ENCODE measurements at places on chromosomes 7 and 10.

- DNase-seq = no peak
These were observed 907.8 kb downstream of the GATA3 start for GRCh38 chr10:8962249-8962648.

DNA sequence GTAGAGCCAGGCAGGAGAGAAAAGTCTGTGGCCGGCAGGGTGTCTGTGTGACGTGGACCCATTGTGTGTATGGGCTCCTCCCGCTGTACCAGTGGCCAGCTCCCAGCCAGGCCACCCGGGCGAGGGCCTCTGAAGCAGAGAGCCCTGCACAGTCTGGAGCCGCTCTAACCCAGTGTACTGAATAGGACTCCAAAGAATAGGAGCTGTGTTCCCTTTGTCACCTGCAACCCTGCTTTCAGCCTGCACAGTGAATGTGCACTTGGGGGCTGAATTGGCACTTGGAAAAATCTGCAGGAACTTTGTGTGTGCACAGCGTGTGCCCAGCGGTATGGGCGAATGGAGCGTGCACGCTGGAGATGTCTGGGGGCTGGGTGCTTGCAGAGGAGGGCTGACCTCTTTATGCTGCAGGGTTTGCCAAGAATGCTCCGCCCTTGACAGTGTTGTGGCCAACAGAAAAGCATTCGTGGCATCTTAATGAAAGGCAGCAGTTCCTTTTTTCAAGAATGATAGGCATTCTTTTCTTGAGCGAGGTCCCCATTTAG, 216.2 kb downstream of the AUTS2 start:
- DNase-seq = no peak

DNA sequence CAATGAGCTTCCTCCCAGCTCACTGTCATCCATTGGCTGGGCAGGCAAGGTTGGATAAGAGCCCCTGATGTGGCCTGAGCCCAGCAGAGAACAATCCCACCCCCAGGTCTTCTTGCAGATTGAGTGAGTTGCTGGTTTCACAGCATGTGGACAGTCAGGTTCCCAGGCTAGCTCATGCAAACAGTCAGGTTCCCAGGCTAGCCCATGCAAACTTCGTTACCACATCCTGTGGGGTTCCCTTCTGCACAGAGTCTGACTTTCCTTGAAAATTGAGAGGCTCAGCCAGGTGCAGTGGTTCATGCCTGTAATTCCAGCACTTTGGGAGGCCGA, 67.1 kb downstream of the TMEM130 start:
- DNase-seq = no peak

DNA sequence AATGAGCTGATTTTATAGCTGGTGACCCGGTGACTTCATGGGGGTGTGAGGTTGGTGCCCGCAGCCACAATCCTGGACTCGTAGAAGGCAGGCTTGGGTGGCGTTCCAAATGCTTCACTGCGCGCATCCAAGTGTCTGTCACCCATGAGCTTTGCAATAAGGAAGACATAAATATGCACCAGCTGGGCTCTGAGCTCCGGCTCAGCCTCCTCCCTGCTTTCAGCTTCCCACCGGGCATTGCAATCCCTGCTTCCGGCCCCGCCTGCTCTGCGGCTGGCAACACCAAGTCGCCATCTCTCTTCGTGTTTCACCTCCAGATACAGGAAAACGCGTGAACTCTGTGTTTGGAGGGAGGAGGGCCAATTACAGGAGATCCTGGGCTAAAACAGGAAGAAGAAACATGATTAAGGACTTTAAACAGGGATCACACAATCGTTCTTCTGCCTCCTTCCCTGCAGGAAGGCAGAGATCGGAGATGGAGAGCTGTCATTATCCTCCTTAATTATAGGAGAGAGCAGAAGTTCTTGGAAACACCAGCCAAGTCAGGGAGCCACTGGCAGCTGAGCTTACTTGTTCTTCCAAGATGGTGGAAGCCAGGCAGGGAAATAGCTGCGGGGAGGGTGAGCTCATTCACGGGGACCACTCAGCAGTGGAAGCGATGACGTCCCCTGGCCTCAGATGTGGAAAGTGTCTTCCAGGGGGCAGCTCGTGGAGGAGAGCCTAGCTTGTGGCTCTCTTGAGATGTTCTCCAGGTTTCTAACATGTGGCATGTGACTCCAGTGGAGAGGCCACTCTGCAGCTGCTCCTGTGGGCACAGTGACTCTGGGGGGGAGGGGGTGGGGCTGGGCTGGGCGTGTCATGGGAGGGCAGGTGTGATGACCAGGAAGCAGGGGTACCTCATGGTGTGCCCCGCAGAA, 134.9 kb downstream of the CAMK1D start:
- no peak for DNase-seq

DNA sequence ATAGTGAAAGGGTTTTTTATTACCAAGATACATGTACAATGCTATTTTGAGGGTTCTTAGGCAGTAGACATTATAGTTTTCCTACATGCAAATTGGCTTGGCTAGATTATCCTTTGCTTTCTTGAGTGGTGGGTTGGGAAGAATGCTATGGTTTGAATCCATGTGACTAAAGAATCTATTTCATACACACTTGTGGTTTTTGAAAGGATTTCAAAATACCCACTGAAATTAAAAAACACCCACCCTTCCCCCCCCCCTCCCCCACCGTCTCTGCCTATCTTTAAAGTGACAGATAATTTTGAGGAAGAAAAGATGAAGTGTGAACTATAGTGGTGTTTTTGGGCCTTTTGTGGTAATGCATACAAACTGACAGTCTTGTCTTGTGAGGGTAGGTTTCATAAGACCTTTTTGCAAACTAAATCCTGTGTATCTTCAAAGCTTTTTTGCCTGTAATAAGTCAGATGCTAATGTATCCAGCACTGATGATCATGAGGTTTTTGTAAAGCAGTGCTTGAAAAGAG, 90.9 kb downstream of the TPST1 start:
- DNase-seq = no peak
